ENCODE measurements at places on chromosomes 12 and 14. TPM values are rescaled to one million over a fixed set of nuclear protein-coding genes. Genes with fewer than 3 reads are reported as not detected.

EFCAB11 gene
- total RNA-seq, result 13.9 TPM

DTX3 gene
- total RNA-seq, result 5.9 TPM

ADAMTS20 gene
- total RNA-seq, result not detected

TAS2R8 gene
- not detected for total RNA-seq

KCNA5 gene
- total RNA-seq, result not detected

KIAA0586 gene
- total RNA-seq, result 21.1 TPM

HOTAIR gene
- not detected for total RNA-seq

RTL1 gene
- not detected for total RNA-seq

SMCO2 gene
- total RNA-seq, result not detected

GLIPR1L1 gene
- not detected for total RNA-seq

Measured in renal cortical epithelial cell (primary cell).